ENCODE measurements at places on chromosomes 7 and 10.

- no peak for DNase-seq
Measured at GRCh38 chr10:11677480-11677879, 64.7 kb upstream of the ECHDC3 start.

- no peak for DNase-seq
Measured at GRCh38 chr10:33773253-33773573, 438.7 kb upstream of the NRP1 start.

GRCh38 chr7:106111655-106112117 is 426 bp downstream of the SYPL1 start:
- DNase-seq = peak; percentile 35

- no peak for DNase-seq
Measured at GRCh38 chr10:113613977-113614690, 49.7 kb downstream of the NRAP start.

GRCh38 chr10:88913127-88913526 is 33.1 kb downstream of the STAMBPL1 start:
- no peak for DNase-seq

- DNase-seq = no peak
Measured at GRCh38 chr10:77686650-77687417, 49.2 kb upstream of the KCNMA1 start.

- no peak for DNase-seq
Measured at GRCh38 chr10:123718544-123719060, 52.4 kb downstream of the GPR26 start.

- no peak for DNase-seq
Measured at GRCh38 chr7:154259396-154259795, 207.2 kb downstream of the DPP6 start.

DNA sequence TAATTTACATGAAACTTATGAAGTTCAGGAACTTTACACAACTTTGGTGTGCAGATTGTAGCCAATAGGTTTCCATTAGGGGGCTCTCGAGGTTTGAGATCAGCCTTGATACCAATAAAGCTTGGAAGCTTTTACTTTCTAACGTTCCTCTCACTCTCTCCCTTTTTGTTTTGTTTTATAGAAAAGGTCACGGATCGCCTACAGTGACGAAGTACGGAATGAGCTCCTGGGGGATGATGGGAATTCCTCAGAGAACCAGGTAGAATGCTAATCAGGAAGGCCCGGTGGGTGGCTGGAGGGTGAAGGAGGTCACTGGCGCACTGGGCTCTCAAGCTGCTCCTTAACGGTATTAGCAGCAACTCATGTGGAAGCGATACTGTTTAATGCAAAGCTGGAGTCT is 79.9 kb downstream of the VTI1A start:
- no peak for DNase-seq

GRCh38 chr7:153072806-153073205 is 313.3 kb downstream of the ACTR3B start:
- no peak for DNase-seq

- DNase-seq = no peak
Measured at GRCh38 chr10:124480860-124481259, 19.2 kb downstream of the LHPP start.

- no peak for DNase-seq
Measured at GRCh38 chr10:61404751-61405150, 48.4 kb downstream of the TMEM26 start.

GRCh38 chr10:84583501-84583900 is 255.1 kb downstream of the CCSER2 start:
- no peak for DNase-seq

GRCh38 chr7:138886501-138886917 is 88.5 kb upstream of the ATP6V0A4 start:
- DNase-seq = no peak
